ENCODE measurements at places on chromosomes 11 and 22.

- no peak overlapping the region for H3K27ac ChIP-seq
- no peaks in the 10 kb centered on the region for H3K36me3 ChIP-seq
- H3K4me1 ChIP-seq: no peaks in the 10 kb centered on the region
- no peaks in the 10 kb centered on the region for H3K27me3 ChIP-seq
- no peak for DNase-seq
Observed at GRCh38 chr11:22194907-22195306, 2.0 kb downstream of the ANO5 start.

DNA sequence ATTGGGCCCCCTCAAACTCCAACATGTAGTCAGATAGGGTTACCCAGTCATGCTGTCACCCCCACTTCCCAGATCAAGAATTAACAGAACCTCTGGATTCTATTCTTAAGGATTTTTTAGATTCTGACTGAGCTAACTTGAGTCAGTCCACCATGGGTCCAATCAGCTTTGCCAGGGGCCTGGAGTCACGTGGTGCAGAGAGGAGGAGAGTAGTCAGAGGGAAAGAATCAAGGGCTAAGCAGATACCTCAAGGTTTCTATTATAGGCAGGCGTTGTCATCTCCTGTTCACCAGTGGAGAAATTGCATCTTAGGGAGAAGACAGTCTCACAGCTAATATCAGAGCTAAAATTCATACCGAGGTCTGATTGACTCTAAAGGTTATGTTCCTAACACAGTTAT, 28.2 kb downstream of the FZD4 start:
- H3K4me1 ChIP-seq: no peaks in the 10 kb centered on the region
- no peak overlapping the region for H3K27ac ChIP-seq
- DNase-seq: no peak
- no peaks in the 10 kb centered on the region for H3K27me3 ChIP-seq

GRCh38 chr11:6393989-6394670, 3.9 kb downstream of the SMPD1 start:
- no peak overlapping the region for H3K27ac ChIP-seq
- no peak overlapping the region for H3K4me3 ChIP-seq
- H3K4me1 ChIP-seq: peaks cover 52% of the 10 kb centered on the region
- no peaks in the 10 kb centered on the region for H3K27me3 ChIP-seq
- no peaks in the 10 kb centered on the region for H3K36me3 ChIP-seq

DNA sequence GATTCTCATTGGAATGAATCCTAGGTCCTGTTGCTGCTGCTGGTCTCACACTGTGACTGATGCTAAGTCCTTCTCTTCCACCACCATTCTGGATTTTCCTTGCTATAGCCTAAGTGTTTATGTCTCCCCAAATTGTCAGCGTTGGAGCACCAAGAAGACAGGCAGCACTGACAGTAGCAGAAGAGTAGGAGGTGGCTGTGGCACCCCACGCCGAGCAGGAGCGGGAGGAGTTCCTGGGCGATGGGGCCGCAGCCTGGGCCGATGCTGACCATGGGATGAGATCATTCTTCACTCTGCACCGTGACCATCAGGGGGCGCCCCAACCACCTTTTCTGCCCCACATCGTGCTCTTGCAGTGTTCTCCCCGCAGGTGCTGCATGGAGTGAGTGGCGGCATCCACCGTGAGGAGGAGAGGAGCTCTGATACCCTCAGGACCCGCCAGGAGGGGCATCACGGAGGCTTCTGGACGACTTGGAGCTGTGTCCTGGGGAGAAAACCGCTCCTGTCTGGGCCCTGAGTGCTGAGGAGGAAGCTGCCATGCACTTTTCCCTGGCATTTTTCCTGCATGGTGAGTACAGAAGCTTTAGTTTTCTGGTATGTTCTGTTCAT, 57.0 kb downstream of the LRRC74B start:
- DNase-seq: peak; percentile 58
- H3K27ac ChIP-seq: no peak overlapping the region
- H3K27me3 ChIP-seq: no peaks in the 10 kb centered on the region
- H3K4me1 ChIP-seq: no peaks in the 10 kb centered on the region
- no peak overlapping the region for H3K4me3 ChIP-seq
- H3K36me3 ChIP-seq: no peaks in the 10 kb centered on the region

DNA sequence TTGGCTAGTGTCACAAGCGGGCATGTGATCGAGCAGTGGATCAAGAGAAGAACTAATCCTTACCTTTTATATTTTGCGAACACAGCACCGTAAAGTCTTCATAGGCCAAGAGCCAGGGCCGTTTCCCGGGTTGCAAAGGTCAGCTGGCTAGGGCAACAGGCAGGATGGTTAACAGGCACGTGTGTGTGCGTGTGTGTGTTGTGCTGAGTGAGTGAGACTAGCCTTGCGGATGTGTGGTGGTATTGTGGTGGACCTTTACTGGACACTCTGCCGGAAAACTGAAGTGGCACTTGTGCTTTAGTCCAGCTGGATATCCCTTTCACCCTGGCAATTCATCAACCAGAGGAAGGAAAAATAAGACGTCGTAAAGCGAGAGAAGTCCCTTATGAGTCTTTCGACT, 176.7 kb downstream of the BCR start:
- H3K27me3 ChIP-seq: no peaks in the 10 kb centered on the region
- H3K36me3 ChIP-seq: no peaks in the 10 kb centered on the region
- H3K4me3 ChIP-seq: no peak overlapping the region
- DNase-seq: no peak

GRCh38 chr11:19753451-19754106, 40.9 kb downstream of the NAV2 start:
- H3K4me3 ChIP-seq: no peak overlapping the region
- no peak for DNase-seq
- H3K4me1 ChIP-seq: no peaks in the 10 kb centered on the region
- H3K27ac ChIP-seq: no peak overlapping the region
- no peaks in the 10 kb centered on the region for H3K27me3 ChIP-seq
